ENCODE measurements at places on chromosomes 2 and 18. TPM values are rescaled to one million over a fixed set of nuclear protein-coding genes. Genes with fewer than 3 reads are reported as not detected.

CXCR4 gene
- 0.70 TPM for total RNA-seq

GRB14 gene
- total RNA-seq: 3.4 TPM

SLC14A1 gene
- total RNA-seq: not detected

G6PC2 gene
- not detected for total RNA-seq

TTN gene
- total RNA-seq: not detected

GRHL1 gene
- 10.6 TPM for total RNA-seq

RAD51AP2 gene
- not detected for total RNA-seq

ACKR3 gene
- total RNA-seq: 19.6 TPM

MZT2B gene
- 357 TPM for total RNA-seq

DSG4 gene
- total RNA-seq: not detected

DNA sequence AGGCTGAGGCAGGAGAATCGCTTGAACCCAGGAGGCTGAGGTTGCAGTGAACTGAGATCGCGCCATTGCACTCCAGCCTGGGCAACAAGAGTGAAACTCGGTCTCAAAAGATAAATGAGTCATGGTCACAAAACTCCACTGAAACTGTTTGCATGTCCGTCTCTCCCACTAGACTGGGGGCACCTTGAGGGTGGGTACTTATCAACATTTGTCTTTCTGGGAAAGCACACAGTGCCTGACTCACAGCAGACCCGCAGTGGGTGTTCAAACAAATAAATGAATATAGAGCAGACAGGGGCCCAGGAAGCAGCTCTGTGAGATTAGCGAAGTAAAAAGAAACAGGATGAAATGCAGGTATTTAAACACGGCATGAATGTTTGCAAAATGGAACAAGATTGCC is 211.1 kb upstream of the GATA6 start:
- no peak for DNase-seq

DNA sequence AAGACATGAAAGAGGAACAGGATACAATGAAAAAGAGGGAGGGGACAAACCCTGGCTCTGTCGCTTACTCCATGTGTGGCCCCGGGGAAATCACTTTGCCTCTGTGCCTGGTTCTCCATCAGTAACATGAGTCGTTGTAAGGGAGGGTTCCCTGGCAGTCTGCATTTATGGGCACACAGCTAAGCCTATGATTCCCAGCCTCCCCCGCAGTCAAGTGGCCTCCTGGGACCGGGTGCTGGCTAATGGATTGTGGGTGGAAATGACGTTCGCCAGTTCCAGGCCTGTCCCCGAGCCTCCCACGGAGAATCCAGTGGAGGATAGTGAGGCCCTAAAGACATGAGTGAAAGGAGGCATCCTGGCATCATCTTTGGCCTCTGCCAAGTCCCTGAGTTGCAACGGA is 42.7 kb downstream of the SFXN5 start:
- no peak for DNase-seq

- DNase-seq: no peak
Observed at GRCh38 chr2:75311993-75312392, 112.7 kb upstream of the TACR1 start.

DNA sequence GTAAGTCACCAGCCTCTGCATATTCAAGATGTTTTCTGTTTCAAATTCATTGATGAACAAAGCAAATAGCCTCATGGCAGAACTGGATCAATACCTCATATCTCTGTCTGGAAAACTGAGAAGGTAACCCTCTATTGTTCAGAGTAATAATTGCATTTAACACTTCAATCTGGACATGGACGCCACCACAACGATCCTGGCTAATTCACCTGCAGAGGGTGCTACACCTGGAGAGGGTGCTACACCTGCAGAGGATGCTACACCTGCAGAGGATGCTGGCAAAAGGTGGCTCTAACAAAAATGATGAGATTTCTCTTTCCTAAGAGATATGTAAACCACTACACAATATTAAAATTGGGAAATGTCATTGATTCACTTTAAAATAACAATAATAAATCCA is 183.1 kb upstream of the HNRNPA3 start:
- DNase-seq: no peak

DNA sequence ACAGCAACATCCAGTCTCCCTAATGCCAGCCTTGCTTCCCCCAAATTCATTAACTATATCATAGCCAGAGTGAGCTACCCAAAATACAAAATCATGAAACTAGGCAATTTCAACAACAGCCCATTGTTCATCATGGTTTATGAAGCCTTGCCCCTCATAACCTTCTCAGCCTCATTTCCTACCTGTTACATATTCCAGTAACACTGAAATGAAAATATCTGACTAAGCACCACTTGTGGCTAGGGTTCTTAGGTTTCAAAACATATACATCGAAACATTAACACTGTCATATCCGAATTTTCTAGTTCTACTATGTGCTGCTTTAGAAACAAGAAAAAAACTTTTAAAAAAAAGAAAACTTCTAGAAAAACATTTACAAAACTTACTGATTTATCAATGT is 59.5 kb downstream of the ATAD2B start:
- no peak for DNase-seq

DNA sequence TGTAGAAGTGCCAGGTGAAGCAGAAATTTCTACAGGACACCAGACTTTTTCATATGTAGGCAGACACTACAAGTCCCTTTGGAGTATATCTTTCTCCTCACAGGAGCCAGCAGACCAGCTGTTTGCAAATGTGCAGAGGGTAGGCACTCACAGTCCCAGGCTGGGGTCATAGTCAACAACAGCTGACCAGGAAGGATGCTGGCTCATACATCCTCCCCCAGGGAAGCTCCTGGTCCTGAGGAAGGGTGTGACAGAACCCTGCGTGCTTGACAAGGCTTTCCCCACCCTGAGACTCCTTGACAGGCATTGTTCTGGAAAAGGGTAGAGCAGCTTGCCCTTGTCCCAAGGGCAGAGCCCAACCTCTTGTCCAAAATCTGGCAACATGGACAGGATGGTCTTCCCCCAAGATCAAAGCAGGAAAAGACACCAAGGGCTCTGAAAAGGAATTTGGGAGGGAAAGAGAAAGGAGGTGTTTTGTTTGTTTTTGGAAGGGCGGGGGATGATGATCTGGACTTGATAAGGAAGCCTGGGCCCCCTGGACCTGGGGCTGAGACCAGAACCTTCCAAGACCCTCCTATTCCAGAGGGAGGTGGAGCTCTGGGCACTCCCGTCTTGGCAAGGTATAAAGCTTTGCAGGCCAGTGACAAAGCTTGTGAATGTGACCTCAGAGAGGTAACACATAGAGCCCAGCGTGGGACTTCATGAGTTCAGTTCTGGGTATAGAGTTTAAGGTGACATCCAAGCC is 87.1 kb downstream of the GFPT1 start:
- no peak for DNase-seq

DNA sequence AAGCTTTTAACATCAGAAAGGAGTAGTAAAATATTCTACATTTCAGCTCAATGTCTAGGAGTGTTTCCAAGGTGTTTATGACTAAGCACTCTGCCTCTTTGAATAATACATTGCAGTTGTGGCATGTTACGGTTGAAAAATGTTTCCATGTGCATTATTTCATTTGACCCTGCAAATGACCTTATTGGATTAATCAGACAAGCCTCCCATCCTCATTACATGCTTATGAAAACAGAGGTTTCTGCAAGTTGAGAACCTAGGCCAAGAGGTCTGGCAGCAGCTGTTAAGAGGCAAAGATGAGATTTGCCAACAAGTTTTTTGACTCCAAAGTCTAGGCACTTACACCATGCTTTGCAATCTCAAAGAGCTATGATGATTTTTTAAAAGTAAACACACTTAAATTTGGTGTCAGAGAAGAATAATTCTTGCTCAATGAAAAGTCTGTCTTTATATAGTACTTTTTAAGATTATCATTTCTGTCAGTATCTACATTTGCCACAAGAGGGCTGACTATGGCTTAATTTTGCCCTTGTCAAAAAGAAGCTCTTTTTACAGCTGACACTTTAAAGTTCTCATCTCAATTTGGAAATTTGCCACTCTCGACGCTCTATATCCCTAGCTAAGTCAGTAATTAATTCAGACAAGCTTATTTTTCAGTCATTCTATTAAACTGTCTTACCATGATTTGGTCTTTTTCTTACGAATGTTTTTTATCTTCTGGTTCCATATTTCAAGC is 260.6 kb downstream of the PAX3 start:
- DNase-seq: no peak

DNA sequence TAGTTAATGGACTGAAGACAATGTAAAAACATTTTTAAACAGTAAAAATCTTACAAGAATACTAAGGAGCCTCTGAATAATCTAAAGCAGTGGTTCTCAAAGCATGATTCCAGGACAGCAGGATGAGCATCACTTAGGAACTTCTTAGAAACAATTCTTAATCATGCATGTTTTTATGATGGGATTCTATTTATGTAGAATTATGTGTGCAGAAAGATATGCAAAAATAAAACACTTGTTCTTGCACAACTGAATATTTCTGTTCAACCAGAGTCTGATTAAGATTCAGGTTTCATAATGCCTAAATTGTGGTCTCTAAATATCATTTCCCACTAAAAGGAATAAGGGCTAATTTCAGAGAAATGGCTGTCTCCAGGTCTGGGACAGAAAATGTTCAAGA is 69.2 kb upstream of the MTIF2 start:
- DNase-seq: no peak

- no peak for DNase-seq
Observed at GRCh38 chr2:16016282-16016681, 75.9 kb downstream of the MYCN start.

GRCh38 chr18:31738460-31739407 is 21.9 kb downstream of the SLC25A52 start:
- no peak for DNase-seq

- DNase-seq: no peak
Observed at GRCh38 chr2:40404517-40404916, 47.4 kb downstream of the SLC8A1 start.

- peak; percentile 3 for DNase-seq
Observed at GRCh38 chr18:47050468-47050867, 15.0 kb upstream of the ELOA2 start.

GRCh38 chr2:239605976-239606375 is 205.2 kb upstream of the HDAC4 start:
- DNase-seq: no peak

- DNase-seq: peak; percentile 86
Observed at GRCh38 chr2:150167711-150168110, 319.8 kb downstream of the RND3 start.
